CD8-positive, alpha-beta memory T cell (primary cell): ENCODE measurements at places on chromosomes 6 and 20.

- no peaks in the 10 kb centered on the region for H3K27me3 ChIP-seq
- DNase-seq: no peak
- no peaks in the 10 kb centered on the region for H3K36me3 ChIP-seq
- H3K4me1 ChIP-seq: peaks cover 30% of the 10 kb centered on the region
Observed at GRCh38 chr6:157861184-157861583, 38.1 kb downstream of the SNX9 start.

GRCh38 chr6:111631018-111631417 is 25.3 kb upstream of the TRAF3IP2 start:
- no peak overlapping the region for H3K27ac ChIP-seq
- no peak for DNase-seq
- no peaks in the 10 kb centered on the region for H3K4me1 ChIP-seq
- H3K36me3 ChIP-seq: no peaks in the 10 kb centered on the region
- H3K27me3 ChIP-seq: no peaks in the 10 kb centered on the region

DNA sequence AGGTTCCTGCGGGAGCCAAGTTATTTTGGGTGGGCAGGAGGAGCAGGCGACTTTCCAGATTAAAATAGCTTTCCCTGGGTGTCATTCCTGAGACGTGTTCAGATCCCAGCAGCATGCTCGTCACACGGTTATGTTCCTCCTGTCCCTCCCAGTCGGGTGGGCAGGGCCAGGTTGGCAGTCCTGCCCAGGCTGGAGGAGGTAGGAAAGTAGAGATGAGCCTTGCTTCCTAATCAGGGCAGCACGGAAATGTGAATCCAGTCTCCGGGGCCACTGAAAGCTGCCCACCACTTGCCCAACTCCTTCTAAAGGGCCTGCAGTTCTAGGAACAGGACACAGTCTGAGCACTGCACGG is 137.0 kb downstream of the MRPL14 start:
- no peaks in the 10 kb centered on the region for H3K4me1 ChIP-seq
- H3K27me3 ChIP-seq: no peaks in the 10 kb centered on the region

GRCh38 chr20:61300709-61301108 is 48.6 kb downstream of the CDH4 start:
- H3K4me1 ChIP-seq: no peaks in the 10 kb centered on the region
- H3K27me3 ChIP-seq: no peaks in the 10 kb centered on the region
- H3K36me3 ChIP-seq: no peaks in the 10 kb centered on the region
- H3K27ac ChIP-seq: no peak overlapping the region

DNA sequence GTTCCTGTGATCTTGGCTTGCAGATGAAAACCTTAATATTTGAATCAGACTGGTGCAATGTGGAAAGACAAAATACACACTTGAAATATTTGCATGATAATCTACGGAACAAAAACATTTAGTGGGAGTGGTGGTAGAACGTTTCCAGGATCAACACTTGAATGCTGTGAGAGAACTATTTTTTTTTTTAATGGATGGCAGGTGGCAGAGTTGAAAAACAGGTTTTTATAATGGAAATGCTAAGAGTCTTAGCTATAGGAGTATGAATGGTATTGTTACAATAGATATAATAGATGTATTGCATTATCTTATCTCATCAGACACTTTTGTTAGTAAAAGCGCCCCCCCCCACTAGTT is 49.2 kb downstream of the CDKAL1 start:
- DNase-seq: no peak
- no peaks in the 10 kb centered on the region for H3K36me3 ChIP-seq
- no peak overlapping the region for H3K27ac ChIP-seq
- H3K27me3 ChIP-seq: no peaks in the 10 kb centered on the region
